Stimulated activated CD4-positive, alpha-beta T cell treated with anti-CD3 and anti-CD28 coated beads, Interleukin-15, amount 100 ng/mL, for 1 hour (primary cell): ENCODE measurements at places on chromosomes 11 and 22.

GRCh38 chr22:44309137-44309536 is 3.6 kb downstream of the SHISAL1 start:
- no peak for DNase-seq

GRCh38 chr11:1542267-1542666 is 29.8 kb downstream of the DUSP8 start:
- DNase-seq = no peak

DNA sequence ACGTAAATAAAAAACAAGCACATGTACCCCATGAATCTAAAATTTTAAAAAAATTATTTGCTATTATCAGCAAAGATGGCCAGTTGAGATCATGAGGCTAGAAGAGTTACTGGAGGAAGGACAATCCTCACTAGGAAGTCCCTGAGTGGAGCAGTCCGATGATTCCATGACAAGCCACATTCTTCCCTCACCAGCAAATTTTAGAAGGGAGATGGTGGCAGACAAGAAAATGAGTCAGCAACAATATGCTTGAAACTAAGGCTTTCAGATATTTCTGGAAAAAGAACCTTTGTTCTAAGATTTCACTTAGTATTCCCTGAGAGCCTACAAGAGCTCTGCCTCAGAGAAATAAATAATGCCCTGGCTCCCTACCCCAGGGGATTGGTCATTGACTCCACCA is 34.9 kb downstream of the P4HA3 start:
- DNase-seq = no peak

DNA sequence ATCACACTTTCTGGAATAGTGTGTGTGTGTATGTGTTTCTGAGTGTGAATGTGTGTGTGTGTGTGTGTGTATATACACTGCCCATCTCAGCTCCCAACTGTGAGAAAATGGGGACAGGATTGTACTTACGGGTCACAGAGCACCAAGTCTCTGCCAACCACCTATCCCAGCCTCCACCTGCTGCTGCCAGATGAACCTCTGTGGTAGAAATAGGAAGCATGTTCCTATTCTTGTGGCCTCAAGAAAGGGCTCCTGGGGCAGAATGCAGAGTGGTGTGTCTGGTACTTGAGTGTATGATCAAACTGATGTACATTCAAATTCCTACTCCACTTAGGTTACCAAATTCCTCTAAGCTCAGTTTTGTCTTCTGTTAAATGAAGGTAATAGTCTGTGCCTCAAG is 14.6 kb downstream of the UBASH3B start:
- no peak for DNase-seq

DNA sequence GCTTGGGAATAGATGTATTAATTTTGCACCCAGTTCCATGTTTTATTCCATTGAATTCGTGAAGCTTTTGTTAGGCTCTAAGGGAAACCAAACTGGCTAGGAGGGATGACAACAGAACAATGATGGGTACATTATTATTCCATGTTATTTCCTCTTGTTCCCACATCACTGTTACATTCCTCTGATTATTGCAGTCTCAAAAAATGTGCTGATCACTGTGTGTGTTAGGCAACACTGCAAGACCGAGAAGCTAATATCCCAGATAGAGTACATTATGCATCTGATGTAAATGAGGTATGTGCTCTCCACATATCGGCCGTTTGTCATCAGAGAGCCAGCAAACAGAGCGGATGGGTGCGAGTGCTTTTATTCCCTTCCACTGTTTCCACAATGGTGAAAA is 327.9 kb downstream of the SOX6 start:
- no peak for DNase-seq

- no peak for DNase-seq
These were observed 12.8 kb downstream of the PARVG start for GRCh38 chr22:44193535-44193891.

GRCh38 chr22:45886540-45886939 is 90.4 kb downstream of the WNT7B start:
- no peak for DNase-seq
